Midbrain (tissue), 1 donor: ENCODE measurements at places on chromosomes 2 and 18.

- no peak for DNase-seq
Observed at GRCh38 chr2:203871371-203871983, 3.9 kb downstream of the CTLA4 start.

DNA sequence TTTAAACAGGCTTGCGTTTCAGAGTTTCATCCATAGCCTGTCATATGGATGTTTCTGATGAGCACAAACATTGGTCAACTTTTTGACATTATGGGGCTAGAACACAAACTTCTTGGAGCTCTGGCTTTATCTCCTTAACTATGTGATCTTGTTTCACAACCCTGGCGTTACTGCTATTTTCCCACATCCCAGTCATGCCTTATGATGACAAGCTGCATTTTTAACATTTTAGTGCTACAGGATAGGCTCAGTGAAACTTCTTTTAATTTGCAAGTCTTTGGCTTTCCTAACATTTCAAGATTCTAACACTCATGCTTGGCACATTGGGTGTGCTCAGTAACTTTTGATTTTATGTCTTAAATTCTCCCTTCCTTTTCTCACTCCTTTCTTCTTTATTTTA is 21.0 kb upstream of the PDE1A start:
- no peak for DNase-seq

- DNase-seq: no peak
Observed at GRCh38 chr2:71941726-71942525, 205.7 kb downstream of the CYP26B1 start.

DNA sequence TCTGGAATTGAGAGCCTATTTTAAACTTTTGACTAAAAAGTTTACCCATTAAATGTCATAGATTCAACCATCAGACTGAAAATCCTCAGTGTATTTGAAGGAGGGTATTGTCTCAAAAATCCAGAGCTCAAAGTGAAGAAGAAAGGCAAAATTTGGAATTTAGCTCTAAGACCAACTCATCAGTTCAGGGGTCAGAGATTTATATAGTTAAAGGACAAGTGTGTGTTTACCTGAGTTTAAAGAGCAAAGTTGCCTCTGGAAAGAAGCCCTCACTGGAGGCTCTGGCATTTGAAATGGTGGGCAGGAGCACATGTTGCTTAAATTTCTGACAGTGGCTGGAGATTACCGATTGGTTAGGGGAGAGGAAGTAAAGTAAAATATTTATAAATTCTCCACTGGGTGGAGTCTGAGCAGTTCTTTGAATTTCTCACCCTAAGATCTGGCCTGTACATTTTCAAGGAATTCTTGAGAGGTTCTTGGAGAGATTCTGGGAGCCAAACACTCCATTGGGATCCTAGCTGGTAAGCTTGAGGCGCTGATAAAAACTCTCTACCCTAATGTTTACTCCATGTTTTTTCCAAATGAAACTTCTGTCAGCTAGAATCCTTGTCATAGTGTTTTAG is at the start of gene KYNU:
Gene KYNU, plus strand, starts transcription at position 449 of the 623 bp plus-strand sequence. CDS start 7,704 bp downstream, outside the sequence.
- no peak for DNase-seq

- no peak for DNase-seq
Observed at GRCh38 chr2:54903736-54904554, 146.3 kb downstream of the RTN4 start.

DNA sequence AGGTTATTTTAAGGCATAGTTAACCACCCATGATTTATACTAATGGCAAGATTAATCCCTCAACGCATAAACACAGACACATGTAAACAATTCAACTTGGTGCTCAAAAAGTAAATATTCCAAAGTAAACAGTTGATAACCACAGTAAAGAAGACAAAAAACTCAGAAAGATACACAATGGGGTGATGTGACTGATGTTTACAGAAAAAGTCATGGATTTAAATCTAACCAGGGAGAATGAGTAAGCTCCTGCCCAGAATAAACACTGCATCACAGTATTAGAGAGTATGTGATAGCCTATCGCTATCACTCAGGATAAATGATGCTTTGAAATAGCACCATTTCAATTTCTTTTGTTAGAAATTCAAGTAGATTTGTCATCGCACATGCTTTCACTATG is 49.3 kb downstream of the HIBCH start:
- no peak for DNase-seq
